ENCODE measurements at places on chromosomes 1 and 21.

- DNase-seq = no peak
Measured at GRCh38 chr21:31624961-31625491, 34.5 kb upstream of the SOD1 start.

- peak; percentile 20 for DNase-seq
Measured at GRCh38 chr1:202274611-202275010, 67.1 kb downstream of the UBE2T start.

DNA sequence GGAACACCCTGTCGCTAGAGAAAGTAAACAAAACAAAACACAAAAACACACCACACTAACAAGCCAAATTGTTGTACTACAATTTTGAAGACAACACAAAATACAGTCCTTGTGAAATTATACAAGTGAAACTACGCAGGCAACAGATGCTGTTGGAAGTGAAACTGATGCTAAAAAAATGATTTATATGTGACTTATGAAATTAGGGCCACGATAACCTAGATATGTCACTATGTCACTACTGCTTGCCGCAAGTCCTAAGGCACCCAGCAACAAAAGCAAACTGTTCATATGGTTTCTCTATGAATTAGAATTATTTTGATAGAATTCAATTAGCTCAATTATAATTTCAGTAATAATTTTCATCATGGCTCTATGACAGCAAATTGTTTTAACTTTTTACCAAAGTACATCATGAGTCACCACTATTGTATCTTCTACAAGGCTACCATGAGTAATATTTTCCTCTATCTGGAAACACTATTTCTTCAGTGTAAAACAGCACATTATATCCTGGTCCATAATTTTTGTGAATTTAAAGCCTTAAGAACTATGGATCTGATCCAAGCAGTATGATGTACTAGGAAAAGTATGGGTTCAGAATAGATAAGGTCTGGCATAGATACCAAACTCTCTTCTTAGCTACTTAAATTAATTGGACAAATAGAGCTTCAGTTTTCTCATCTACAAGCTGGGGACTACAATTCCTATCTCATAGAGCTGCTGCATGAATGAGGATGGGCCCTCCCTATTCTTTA lies 216.3 kb downstream of the COL11A1 start:
- DNase-seq = no peak

DNA sequence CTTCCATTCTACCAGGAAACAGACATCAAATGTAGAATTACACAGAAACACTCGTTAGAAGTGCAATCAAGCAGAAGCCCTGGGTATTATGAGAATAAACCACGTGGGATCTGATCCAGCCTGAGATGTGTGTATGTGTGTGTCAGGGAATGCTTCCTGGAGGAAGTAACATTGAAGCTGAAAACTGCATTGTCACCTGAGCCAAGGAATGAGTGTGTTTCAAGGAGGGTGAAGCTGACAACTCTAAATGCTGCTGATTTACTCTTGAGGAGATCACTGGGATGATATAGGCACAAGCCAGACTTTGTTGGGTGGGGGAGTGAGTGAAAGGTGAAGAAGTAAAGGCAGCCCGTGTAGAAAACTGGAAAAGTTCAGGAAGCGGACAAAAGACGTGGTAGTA lies 27.6 kb downstream of the FAAH start:
- DNase-seq = no peak

GRCh38 chr1:45820173-45820572 lies 16.8 kb downstream of the MAST2 start:
- no peak for DNase-seq

- DNase-seq = no peak
Measured at GRCh38 chr1:194889310-194889709, 1702.9 kb upstream of the B3GALT2 start.

GRCh38 chr1:222071387-222071786 lies 329.5 kb upstream of the DUSP10 start:
- no peak for DNase-seq

- DNase-seq = no peak
Measured at GRCh38 chr1:110074166-110074565, 3.7 kb upstream of the ALX3 start.

DNA sequence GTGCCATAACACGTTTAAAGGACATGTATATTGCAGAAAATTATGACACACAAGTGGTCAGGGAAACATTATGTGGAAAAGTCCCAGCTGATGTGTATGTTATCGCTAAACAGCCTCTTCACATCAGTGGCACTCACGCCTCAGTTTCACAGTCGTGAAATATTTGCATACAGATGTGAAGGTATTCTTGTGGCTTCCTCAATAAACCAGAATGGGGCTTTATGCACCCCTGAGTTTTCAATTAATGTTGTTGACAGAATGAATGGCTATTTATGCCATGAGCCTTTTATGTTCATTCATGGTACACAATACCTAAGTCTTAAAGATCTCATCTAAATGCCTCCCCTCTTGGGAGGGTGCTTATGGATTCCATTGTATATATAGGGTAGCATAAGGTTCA lies 202.1 kb upstream of the ADGRL2 start:
- DNase-seq = no peak

Data from stimulated activated CD4-positive, alpha-beta T cell treated with anti-CD3 and anti-CD28 coated beads, Interleukin-12 subunit alpha, Interleukin-12 subunit beta, amount 100 ng/mL, for 24 hours (primary cell).